D341Med (cell line): ENCODE measurements at places on chromosomes 6 and 20.

GRCh38 chr6:90106449-90106848 lies 190.2 kb downstream of the BACH2 start:
- DNase-seq, result no peak

- peak; percentile 31 for DNase-seq
These were observed 87.4 kb upstream of the BHLHE23 start for GRCh38 chr20:63093966-63094766.

GRCh38 chr6:6678185-6678671 lies 89.7 kb downstream of the LY86 start:
- no peak for DNase-seq

- DNase-seq, result no peak
These were observed 12.9 kb upstream of the FAM210B start for GRCh38 chr20:56345911-56346310.

DNA sequence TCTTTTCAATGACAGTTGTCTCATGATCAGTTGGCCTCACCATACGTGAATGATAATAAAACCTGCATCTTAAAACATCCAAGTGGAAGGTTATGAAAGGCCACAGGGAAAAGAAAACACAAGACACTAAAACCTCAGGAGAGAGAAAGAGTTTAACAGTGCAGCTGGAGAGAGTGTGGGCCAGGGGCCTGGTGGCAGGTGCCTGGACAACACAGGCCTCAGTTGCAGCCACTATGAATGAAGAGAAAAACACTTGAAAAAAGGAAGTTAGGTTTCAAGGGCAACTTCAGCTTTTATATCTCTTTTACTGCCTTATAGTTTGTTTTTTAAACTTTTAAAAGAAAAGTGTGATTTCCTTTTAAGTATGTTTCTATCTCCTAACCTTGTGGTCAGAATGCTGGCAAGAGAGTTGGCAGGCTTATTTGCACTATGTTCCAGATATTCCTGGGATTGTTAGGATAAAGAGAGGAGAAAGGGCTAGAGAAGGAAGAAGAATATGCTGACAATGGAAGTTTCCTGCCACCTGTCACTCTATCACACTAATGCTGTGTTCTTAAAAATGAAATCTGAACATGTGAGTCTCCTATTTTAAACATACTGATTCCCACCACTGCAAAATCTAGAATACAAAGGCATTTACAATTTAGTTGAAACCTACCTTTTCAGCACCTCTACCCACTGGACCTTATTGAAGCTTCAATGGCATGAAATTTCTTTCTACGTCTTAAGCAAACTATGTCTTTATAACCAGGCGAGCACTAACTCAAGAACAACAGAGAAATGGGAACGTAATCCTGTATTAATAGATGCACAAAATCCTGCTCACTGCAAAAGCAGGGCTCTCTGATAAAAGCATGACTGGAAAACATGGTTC lies 222.4 kb downstream of the CD83 start:
- DNase-seq, result no peak

- no peak for DNase-seq
These were observed 792 bp upstream of the MICA start for GRCh38 chr6:31402324-31403282.

DNA sequence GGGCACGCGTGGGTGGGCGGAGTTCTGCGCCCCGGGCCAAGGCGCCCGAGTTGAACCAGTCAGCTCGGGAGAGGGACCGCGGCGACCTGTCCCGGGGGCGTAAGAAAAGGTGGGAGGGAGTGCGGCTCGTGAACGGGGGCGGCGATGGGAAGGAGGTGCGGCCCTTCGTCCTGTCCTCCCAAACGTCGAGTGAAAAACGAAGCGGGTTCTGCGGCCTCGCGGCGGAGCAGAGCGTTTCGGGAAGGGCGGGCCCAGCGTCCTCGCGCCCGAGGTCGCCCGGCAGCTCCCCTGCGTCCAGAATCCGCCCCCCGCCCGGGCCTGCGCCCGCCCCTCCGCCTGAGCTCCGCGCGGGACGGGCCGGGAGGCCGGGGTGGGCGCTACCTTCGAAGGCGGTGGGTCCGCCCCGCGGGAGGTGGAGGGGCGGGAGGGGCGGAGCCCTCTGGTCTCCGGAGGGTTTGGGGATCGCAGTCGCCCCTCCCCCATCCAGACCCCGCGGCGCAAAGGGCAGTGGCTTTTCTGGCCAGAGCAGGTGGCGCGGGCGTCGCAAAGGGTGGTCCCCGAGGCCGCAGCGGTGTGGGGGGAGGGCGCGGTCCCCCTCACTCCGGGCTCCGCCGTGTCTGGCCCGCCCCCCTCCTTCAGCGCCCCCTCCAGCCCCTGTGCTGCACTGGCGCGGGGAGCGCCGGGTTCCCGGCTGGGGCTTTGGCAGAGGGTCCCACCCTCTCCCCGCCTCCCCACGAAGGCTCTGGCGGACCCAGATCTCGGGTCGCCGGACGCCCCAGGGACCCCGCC lies 838 bp downstream of the STMN3 start:
- DNase-seq, result peak; percentile 91

- DNase-seq, result no peak
These were observed 178.7 kb downstream of the NFATC2 start for GRCh38 chr20:51363813-51364212.

DNA sequence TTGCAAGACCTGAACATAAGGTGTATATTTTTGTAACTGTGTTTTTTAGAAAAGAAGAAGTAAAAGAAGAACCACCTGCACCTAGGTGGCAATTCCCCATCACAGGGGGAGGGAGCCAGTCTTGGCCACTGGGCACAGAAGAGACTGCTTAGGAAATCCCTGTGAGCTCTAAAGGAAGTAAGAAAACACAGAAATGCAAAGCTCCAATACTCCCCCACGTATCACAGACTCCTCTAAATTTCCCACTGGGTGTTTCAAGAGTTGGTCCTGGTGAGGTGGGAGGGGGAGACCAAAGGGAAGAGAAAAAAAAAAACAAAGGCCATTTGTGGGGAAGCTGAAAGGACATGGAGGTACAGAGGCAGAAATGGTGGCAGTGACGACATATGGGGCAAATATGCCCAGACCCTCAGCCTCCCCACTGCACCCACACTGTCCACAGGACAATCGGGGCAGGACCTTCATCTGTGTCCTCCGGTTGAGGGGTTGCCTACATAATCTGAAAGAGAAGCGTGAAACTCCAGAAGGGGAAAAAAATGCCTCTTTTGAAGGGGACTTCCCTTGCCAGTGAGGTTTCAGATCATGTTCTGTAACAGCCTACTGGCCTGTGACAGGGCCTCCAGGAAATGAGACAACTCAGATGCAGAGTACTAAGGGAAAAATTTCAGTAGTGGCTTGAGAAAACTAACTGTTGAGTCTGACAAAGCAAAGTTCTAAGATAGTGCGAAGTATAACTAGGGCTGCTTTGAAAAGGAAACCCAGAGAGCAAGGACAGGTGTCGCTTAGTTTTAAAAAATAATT lies 226.2 kb upstream of the MARCKS start:
- DNase-seq, result no peak

DNA sequence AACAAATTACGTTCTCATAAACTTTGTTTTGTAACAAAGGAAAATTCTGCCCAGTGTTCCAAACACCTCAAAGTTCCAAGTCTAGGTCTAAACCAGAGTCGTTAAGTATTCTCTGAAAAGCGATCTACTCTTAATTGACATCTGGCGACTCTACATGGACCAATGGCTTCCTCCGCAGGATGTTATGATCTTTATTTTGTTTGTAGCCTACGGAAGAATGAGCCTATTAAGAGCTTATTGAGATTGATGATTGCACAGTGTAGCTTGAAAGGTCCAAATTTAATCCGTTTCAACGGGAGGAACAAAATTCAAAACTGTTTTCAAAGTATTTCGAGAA lies 61.1 kb downstream of the FAM217A start:
- peak; percentile 50 for DNase-seq

DNA sequence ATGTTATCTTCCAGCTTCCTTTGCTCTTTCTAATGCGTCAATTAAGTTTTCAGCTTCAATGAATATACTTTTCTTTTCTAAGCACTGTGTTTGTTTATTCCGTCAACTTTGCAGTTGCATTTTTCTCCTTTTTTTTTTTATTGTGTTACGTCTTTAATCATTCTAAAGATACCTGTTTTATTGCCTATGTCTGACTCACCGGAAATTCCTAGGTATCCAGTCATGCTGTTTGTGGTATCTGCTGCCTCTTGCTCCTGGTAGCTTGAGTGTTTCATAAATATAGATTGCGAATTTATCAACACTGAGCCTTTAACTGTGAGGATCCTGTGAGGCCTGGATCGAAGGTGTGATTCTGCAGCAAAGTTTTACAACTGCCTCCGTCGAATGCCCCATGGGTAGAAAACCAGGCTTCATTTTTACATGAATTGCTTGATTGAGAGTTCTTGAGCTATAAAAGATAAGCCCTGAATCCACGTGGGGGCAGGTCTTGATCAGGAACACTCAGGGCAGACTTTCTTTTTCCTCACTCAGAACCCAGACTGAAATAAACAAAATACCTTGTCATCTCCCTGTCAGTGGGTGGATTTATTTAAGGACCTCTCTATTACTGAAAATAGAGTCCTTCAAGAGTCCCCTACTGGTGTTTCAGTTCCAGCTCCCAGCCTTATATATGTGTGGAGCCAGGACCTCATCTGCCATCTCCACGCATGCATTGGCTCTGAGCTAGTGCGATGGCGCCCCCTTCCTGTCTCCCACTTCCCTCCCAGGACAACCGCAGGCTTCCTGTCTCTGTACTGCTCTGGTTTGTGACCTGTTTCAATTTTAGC lies 60.1 kb upstream of the LRRC1 start:
- peak; percentile 47 for DNase-seq

DNA sequence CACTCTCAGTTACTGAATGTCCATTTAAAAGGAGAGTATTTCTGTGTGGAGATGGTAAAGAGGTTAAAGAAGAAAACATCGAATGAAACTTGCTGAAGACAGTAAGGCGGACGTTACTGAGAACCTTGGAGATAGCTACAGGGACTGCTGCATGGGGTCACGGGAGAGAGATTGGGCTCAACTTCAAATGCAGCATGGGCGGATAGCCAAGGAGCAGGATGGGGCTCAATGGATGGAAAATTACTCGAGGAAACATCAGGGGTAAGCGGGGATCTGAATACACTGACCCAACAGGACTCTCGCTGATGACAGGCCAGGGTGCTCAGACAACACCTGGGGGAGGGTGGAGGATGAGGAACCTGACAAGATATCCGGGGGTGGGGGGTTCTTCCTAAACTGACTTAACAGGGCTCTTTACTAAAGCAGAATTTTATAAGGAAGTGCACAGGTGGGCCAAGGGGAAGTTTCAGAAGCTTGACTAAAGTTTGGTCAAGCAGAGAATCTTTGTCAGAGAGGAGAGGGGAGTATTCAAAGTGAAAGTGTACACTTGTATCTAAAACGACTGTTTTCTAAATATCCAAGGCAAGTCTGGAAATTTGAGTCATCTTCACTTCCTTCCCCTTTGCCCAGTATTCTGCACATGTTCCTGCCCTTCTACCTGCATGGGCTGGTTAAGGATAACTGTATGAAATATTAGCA lies 22.8 kb downstream of the ECT2L start:
- DNase-seq, result no peak

DNA sequence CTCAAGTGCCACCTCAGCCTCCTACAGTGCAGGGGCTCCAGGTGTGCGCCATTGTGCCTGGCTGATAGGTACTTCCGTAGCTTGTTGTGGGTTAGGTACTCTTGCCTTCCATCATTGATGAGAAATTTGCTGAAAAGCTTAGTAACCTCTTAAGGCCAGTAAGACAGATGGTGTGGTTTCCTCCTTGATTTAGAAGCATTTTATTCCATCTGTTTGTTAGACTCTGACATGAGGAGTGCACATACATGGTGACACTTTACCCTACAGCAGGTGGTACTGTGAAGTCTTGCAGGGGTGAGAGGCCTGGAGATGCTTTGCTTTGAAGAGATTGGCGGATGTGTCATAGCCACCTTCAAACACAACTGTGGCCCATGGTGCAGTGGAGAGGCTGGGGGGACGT lies 14.8 kb upstream of the MTG2 start:
- DNase-seq, result no peak

DNA sequence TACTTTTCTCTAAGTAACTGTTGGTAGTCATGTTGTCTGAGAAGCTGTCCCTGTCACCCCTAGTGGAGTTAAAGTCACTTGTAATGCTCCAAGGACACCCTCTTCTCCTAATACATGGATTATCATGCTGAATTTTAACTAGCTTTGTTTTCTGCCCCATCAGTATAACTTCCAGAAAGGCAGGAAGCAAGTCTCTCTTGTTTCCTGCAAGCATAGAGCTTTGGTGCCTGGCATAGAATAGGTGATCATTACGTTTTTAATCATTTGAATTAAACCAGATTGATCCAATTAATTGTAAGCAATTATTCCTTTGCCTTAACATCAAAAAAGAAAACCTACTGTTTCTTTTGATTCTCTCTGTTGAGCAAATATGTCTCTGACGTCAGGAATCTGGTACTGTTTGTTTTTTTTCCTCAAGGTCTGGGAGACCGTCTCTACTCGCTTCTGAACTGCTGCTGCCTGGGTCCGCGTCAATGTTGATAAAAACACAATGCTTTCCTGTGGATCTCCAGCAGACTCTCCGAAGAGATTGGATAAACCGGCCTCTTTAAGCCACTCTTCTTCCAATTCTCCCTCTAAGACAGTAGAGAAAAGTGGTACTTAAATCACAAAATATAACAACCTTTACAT lies 71.8 kb downstream of the ARHGAP18 start:
- no peak for DNase-seq

- DNase-seq, result no peak
These were observed 229.1 kb downstream of the NFATC2 start for GRCh38 chr20:51313358-51313827.

- peak; percentile 63 for DNase-seq
These were observed 23.1 kb upstream of the MROH8 start for GRCh38 chr20:37202267-37202943.

GRCh38 chr20:478010-478948 lies 15.9 kb upstream of the TBC1D20 start:
- DNase-seq, result no peak

DNA sequence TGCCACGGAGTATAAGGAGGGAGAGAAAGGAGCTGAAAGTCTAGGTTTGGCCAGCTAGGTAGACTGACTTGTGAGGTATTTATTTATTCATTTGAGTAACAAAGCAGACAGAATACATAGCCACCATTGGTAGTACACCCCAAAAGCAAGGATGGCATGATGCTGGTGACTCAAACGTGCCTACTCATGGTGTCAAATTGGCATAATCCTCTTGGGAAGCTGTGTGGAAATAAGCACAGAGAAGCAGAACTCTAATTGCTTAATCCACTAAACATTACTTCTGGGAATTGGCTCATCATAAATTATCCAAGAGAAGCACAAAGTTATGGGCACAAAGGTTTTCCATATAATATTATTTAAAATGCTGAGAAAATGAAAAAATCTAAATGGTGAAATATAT lies 2.5 kb downstream of the DEFB132 start:
- DNase-seq, result no peak

- DNase-seq, result no peak
These were observed 524 bp downstream of the C20orf203 start for GRCh38 chr20:32672982-32673851.
